ENCODE measurements at places on chromosomes 5 and 9.

DNA sequence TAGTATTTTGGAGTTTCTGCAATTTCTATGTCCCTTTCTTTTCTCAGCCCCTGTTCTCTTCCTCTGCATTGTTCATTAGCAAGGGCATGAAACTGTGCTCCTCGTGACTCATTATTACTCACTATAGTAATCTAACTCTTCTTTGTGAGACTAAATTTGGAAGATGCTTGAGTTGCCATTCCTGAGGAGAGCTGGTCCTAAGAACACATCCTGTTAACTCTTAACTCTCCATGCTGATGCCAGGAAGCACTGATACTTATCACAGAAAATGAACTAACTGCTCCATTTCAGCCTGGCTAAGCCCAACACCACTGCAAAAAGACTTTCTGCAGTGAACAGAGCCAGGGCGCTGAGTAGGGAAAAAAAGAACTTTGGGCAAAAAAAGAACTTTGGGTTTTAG, 10.6 kb upstream of the CSNK1A1 start:
- peak; percentile 90 for DNase-seq

DNA sequence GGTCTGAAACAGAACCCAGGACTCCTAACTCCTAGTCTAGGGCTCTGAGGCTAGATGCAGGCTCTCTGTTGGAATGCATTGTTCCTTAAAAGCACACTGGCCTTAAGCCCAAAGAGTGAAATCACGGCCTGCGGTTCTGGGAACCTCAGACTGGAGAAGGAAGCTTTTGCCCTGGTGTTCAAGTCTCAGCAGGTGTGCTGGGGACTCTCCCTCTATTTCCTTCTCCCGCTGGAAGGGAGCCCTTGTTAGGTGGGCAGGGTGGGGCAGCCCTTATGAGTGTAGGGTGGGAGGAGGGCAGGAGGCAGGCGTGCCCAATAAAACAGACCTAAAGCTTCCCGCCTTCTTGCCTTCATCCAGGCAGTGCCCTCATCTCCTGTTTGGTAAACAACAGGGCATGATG, 1.8 kb upstream of the PPARGC1B start:
- no peak for DNase-seq

GRCh38 chr9:136835932-136836904, 6.1 kb upstream of the AJM1 start:
- DNase-seq: no peak

- peak; percentile 16 for DNase-seq
These were observed 23.2 kb downstream of the FGD3 start for GRCh38 chr9:92970467-92970923.
